ENCODE measurements at places on chromosomes 13 and 19.

- DNase-seq: no peak
Observed at GRCh38 chr13:58919551-58919950, 1244.2 kb downstream of the DIAPH3 start.

DNA sequence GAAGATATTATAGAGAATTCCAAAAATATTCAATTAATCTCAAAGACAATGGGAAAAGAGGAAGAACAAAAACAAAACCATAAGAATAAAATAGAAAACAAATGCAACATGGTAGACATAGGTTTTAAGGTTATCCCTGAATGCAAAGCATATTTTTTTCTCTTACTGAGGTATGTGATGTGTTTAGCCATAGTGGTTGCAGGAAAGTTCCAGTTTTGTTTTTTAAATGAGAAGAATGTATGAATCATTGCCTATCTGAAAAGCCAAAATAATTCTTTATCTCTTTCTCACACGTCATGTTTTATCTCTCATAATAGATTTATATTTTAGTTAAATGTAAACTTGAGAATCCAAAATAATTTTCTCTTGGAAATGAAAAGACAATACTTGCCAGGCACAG, 2591.7 kb upstream of the PCDH20 start:
- no peak for DNase-seq

- no peak for DNase-seq
Observed at GRCh38 chr19:49808711-49809159, 4.4 kb downstream of the FUZ start.

DNA sequence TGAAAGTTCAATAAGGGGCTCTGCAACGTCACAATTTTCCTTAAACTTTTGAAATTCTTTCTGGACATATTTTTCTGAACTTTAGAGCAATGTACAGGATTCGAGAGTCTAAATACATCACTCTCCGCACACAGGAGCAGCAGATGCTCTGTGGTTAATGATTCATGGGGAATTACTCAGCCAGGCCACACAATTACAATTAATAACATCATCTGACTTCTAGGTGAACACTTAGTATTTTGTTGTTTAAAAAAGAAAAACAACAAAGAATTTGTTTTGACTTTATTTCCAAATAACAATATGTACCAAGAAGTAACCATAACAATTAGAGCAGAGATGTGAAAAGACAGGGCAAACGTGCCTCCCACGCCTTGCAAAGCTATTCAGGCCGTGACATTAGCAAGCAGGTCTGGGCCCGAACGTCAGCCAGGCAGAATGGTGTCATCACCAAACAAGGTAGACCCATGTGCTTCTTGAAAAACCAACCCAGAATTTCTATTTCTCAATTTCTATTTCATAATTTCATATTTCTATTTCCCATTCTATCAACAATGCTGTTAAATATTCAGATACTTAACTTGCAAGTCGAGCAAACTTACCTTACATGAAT, 236.3 kb downstream of the COL4A1 start:
- no peak for DNase-seq

DNA sequence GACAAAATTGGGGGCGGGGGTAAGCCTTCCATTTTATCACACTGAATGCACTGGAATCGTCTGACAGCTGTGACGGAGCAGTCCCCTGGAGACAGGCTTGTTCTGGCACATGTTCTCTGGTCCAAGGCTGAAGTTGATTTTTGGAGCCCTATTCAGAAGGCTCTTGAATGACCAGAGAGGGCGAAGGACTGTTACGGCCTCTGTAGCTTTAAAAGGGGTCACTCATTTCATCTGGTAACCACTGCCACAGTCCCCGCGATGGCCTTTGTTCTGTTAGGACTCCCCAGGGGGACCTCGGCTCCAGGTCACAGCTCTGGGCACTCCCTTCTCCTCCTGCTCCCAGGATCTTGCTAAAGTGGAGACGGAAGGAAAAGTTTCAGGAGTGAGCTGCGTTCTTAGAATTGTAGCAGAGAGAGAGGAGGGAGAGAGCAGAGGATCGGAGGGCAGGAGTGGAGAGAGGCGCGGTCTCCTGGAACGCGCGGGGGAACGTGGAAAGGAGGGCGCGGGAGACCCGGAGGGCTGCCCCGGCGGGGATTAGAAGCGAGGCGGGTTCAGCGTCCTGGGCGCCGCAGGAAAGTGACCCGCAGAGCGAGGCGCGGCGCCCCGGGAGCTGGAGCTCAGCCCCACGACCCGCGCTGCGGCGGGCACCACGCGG, 134.3 kb upstream of the MYO16 start:
- no peak for DNase-seq

GRCh38 chr19:39924952-39925351, 9.5 kb downstream of the FCGBP start:
- DNase-seq: no peak

GRCh38 chr13:73162912-73163911, 104.4 kb downstream of the KLF5 start:
- no peak for DNase-seq

DNA sequence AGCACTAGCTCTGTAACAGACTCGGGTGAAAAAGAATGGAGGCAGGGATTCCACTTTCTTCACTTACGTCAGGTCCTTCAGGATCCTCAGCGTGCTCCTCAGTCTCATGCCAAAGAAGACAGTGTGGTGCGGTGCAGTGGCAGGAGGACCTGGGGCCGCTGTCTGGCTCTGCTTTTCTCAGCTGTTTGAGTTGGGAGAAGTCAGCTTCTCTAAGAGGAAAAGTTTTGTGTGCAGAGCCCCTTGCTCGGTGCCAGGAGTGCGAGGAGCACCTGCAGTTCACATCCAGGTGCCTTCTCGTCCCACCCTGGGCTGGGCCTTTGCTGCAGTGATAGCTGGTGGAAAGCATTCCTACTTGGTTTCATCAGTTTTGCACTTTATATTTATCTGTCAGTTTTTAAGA, 77.9 kb upstream of the TEX29 start:
- DNase-seq: no peak

DNA sequence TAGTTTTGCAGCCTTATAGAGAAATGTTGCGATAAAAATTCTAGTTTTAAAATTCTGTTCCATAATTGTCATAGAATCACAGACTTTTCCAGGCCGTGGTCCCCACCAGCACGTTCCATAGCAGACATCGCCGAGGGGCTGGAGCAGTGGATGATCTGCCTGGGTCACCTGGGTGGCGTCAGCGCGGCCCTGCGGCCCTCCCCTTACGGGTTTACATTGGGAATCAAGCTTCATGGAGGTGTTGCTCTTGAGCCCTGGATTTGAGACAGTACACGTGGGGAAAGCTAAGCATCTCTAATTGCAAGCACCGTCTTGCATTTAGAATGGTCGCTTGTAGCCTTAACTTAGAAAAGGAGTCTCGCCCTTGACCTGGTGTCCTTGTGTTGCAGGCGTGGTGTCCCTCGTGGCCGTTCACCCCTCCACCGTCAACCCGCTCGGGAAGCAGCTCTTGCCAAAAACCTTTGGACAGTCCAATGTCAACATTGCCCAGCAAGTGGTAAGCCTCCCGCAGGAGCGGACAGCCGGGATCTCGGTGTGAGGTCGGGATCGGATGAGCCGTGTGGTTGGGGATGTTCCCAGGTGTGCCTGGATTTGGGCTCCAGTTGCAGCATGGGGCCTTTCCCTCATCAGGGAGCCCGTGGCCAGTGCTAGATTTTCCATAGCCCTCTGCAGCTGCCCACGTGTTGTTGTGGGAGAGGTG, 35.1 kb downstream of the ATP4B start:
- DNase-seq: no peak
